ENCODE measurements at places on chromosomes 12 and 14. TPM values are rescaled to one million over a fixed set of nuclear protein-coding genes. Genes with fewer than 3 reads are reported as not detected.

FOXA1 gene
- not detected for total RNA-seq

KRT72 gene
- total RNA-seq = not detected

MUCL1 gene
- not detected for total RNA-seq

CLMN gene
- total RNA-seq = 10.2 TPM

TAS2R42 gene
- total RNA-seq = not detected

CCDC198 gene
- total RNA-seq = not detected

BDKRB2 gene
- total RNA-seq = 0.60 TPM

KRT6A gene
- not detected for total RNA-seq

C12orf54 gene
- not detected for total RNA-seq

ANO4 gene
- not detected for total RNA-seq

RPS6KL1 gene
- total RNA-seq = 10.1 TPM

GPR132 gene
- 5.3 TPM for total RNA-seq

APOF gene
- total RNA-seq = not detected

AQP6 gene
- total RNA-seq = not detected

PPP1R36 gene
- total RNA-seq = 1.0 TPM

ZDHHC22 gene
- not detected for total RNA-seq

FAM181A gene
- not detected for total RNA-seq

TSHR gene
- not detected for total RNA-seq

PLEKHG7 gene
- not detected for total RNA-seq

ARHGEF40 gene
- total RNA-seq = 18.5 TPM

PTPRO gene
- 0.62 TPM for total RNA-seq

RNASE7 gene
- total RNA-seq = not detected

ACOT4 gene
- total RNA-seq = 0.35 TPM

FGF23 gene
- total RNA-seq = not detected

Measured in heart left ventricle (tissue), 16 donors.